ENCODE measurements at places on chromosomes 2 and 18.

GRCh38 chr2:172972005-172972619, 103.5 kb upstream of the MAP3K20 start:
- no peak for DNase-seq

DNA sequence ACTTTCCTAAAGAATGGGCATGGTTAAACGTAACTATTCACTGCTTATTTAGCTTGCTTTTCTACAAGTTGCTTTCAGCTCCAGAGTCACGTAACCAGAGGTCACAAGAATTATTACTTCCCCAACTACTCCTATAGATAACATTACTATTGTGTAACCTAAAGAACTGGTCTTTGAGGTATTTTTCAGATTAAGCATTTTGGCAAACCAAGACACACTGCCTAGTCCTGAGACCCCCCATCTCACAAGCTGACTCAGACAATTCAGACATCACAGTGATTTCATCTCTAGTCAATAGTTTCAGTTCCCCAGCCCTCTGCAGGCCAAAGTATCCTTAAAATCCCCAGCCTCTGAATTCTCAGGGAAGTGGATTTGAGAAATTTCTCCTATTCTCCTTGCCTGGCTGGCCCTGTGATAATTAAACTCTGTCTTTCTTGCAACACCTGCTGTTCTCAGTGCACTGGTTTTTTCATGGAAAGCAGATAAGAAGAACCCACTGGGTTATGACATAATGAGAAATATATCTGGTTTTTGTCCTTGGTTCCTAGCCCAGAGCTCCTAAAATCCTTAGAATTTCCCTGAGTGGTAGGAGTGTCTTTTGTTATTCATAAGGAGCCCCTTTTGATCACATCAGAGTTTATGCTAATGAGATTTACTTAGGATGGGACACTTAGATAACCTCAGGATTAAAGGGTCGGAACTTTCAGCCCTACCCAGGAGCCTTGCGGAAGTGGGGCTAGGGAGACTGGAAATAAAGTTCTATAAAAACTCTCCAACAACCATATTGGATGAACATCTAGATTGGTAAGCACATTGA, 1310.8 kb upstream of the CHAC2 start:
- no peak for DNase-seq

- no peak for DNase-seq
Measured at GRCh38 chr18:67672155-67672554, 155.6 kb upstream of the DSEL start.

DNA sequence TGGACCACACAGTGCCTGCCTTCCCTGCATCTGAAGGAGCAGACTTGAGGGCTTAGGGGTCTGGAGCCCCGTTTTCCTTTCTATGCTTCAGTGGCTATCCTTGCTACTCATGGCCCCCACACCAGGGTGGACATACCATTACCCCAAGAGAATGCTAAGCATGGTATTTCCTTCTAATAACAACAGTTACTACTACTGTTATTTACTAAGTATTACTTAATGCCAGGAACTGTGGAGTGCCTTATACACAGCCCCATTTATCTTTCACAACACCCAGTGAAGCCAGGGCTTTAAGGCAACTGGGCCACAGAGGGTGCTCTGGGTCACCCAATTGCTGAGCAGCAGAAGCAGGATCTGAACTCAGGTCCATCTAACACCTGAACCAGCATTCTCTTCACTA, 5.8 kb upstream of the PAX8 start:
- DNase-seq: no peak

- no peak for DNase-seq
Measured at GRCh38 chr2:72278046-72278445, 130.4 kb upstream of the CYP26B1 start.

DNA sequence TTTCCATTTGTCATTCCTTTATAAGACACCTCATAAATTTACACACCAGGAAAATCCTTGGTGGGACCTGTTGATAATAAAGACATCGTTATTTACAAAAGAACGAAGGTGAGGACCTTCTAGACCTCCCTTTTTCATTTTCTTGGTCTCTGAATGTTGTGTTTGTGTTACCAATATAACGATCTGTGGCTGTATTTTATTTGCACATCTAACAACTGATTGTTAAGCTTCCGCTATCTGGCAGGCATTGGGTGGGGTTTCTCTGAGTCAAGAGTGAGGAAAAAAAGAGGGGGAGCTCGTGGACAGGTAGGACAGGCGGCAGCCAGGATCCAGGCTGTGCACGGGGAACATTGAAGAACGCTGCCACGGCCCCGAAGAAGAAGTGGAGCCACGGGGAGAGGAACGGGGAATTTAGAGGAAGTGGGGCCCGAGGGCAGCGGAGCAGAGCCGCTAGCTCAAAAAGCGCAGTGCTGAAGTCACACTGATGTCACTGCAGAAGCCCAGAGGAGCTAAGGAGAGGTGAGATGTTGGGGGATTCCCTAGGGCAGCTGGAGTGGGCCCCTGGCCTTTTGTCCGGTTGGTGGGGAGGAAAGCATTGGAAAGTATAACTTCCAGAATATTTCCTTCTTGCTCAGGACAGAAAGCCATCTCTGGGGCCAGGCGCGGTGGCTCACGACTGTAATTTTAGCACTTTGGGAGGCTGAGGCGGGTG, 20.9 kb upstream of the DNMT3A start:
- peak; percentile 49 for DNase-seq

DNA sequence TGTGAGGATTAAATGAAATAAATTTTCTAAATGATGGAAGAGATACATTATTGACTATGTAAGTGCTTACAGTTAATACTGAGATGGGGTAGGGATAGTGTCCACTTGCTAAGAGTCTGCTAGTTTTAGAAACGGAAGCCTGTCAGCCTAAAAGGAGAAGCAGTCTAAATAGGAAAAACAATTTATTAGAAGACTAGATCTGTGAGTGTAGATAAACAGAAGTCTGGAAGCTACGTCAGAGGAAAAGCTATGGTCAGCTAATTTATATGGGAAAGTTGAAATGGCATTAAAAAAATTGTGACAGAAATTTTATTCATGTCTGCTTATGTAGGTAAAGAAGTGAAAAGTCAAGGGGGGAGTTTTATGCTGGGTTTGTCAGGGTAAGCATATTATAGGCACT, 1338.4 kb upstream of the CHAC2 start:
- no peak for DNase-seq

- DNase-seq: no peak
Measured at GRCh38 chr2:6654279-6654678, 211.4 kb downstream of the CMPK2 start.

GRCh38 chr2:9549420-9549819, 6.2 kb downstream of the ADAM17 start:
- no peak for DNase-seq

DNA sequence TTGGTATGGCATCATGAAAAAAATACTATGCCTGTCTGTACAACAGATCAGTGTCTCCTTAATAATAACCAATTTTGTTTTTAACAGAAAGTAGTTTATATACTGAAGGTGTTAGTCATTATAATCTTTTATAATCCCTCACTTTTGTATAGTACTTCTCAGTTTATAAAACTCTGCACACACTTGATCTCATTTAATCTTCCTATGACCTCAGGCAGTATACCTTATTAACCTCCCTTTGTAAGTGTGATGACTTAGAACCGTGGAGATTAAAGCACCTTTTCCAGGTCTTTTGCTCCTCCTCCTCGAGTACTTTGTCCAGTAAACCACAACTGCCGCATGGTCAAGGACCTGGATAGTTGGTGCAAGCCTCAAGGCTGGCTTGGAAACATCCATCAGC, 945.5 kb downstream of the EPHA4 start:
- DNase-seq: no peak

GRCh38 chr18:26086959-26087358, 3.5 kb downstream of the SS18 start:
- DNase-seq: no peak

DNA sequence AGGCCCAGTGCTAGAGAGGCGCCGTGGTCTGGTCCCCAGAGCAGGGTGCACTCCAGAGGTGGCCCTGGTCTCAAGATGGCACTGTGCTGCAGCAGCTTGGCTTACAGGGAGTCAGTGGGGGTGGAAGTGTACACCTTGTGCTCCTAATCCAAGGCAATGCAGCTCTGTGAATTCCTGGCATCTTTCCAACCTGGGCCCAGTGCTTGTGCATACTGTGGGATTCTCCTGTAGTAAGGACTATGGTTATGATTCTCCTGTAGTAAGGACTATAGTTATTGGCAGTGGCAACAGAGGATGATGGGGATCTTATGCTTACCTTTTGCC, 616.7 kb upstream of the REG3G start:
- no peak for DNase-seq

Measured in GF-D8 (cell line).